ENCODE measurements at places on chromosomes 16 and 17.
A peak's percentile ranks its signal among the peaks of the same experiment; 100 is the strongest.

DNA sequence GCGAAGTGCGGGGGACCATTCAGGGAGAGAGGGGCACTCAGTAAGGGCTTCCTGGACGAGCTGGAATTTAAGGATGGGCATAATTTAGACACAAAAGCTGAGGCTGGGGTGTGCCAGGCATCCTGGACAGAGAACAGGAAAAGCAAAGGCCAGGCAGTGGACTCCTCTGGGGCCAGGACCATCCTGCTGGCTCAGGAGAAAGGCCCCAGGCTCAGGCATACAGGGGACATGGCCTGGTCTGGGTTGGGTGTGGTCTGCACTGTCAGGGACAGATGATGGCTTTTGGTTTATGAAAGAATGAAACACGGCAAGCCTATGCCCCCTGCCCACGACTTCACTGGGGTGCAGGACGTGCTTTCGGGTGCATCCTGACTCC lies 48.9 kb upstream of the DOC2B start:
- no peak for DNase-seq

- no peak for DNase-seq
Measured at GRCh38 chr16:24713379-24713778, 16.1 kb upstream of the TNRC6A start.

DNA sequence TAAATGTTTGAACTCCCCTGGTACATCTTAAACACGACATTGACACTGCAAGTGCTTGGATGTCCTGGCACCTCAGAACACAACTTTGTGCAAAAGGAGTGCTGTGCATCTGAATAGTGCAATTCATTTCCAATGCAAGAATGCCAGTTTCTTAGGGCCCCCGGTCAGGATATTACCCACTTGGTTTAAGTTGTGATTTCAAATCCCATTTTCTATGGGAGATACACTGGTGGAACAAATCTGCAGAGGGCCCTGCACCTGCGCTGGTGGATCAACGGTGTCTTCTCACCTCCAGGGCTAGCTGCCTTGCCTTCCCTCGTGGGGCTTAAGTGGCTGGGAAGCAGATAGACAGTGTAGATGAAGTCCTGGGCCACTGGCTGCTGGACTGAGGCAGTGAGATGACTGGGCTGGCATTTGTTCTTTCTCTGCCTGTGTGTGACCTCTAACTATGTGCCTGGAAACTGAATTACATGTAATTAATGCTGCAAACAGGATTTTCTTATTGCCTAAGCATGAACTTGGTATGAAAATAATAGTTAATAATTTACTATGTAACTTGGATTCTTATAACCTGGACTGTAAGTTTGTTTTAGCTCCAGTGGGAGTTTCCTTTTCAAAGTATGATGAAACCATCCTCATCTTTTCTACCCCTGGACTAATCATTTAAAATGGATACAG lies 20.9 kb downstream of the HAPSTR1 start:
- DNase-seq: peak; percentile 31

DNA sequence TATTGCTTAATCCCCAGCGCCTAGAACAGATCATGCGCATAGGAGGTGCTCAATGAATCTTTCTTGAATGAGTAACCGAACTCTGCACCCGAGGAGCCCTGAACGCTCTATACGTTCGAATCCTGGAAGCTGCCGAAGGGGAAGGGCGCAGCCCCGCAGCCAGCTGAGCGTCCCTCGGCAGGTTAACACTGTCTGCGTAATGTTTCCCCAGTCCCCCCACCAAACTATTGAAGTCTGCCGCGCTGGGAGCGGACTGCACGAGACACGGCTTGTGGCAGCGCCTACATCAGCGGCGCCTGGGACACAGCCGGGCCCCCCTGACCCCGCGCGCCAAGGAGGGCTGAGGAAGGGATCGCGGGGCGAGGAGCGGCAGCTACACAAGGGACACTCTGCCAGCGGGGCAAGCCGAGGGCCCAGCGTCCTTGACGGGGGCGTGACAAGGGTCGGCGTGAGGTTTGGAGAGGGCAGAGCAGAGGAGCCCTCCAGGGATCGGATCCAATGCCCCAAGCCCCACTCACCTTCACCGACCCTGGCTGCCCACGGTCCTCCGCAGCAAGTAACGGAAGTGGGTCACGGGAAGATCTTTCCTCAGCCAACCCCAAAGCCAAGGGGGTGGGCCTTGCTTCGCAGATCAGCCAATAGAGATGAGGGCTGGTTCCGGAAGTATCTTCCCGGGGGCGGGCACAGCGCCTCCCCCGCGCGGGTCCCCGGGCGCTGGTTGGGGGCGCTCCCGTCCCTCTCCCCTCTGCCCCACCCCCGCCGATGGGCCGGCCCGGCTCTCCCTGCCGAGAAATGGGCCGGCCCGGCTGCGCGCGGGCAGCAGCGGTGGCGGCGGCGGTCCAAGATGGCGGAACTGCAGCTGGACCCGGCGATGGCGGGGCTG lies at the start of the genes ATP5PD and KCTD2:
TSS of gene ATP5PD (minus strand) at position 563 of the 883 bp plus-strand sequence. CDS start 4,319 bp downstream, outside the sequence.
TSS of gene KCTD2 (plus strand) at position 819 of the 883 bp plus-strand sequence. CDS start at position 845, 26 bp downstream.
- peak; percentile 98 for DNase-seq

GRCh38 chr17:47275245-47275984 lies 21.8 kb downstream of the ITGB3 start:
- DNase-seq: peak; percentile 94

DNA sequence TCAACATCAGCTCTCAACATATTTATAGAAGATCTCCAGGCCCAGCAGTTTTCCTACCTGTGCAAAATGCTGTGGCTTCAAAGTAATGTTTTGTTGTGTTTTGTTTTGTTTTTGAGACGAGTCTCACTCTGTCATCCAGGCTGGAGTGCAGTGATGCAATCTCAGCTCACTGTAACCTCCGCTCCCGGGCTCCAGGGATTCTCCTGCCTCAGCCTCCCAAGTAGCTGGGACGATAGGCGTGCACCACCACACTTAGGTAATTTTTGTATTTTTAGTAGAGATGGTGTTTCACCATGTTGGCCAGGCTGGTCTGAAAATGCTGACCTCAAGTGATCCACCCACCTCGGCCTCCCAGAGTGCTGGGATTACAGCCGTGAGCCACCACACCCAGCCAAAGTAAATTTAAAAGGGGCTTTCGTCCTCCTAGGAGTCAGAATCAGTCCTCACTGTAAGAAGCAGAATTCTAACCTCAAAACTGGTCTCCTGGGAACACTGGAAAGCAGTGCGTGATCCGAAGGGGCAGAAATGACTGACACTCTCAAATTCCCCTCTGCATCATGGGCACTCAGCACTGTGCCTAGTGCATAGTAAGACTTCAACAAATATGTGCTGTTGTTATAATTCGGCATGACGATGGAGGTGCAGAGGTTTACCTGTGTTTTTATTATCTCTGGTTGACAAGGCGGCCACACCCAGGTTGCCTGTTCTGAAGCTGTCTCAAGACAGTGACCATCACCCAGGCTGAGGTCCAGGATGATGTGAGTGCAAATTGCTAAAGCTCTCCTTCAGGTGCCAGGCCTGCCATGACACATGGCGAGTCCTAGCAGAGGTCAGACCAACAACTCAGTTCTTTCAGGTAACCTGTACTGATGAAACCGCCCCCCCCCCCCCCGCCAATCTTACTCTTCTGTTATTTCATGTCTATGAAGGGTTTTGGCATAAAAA lies 59.8 kb downstream of the ADCY9 start:
- DNase-seq: no peak

Measured in adipocyte (in vitro differentiated cells).